GM04504 (cell line): ENCODE measurements at places on chromosomes 3 and 15.

- no peak for DNase-seq
Measured at GRCh38 chr15:71780115-71780976, 30.0 kb upstream of the NR2E3 start.

DNA sequence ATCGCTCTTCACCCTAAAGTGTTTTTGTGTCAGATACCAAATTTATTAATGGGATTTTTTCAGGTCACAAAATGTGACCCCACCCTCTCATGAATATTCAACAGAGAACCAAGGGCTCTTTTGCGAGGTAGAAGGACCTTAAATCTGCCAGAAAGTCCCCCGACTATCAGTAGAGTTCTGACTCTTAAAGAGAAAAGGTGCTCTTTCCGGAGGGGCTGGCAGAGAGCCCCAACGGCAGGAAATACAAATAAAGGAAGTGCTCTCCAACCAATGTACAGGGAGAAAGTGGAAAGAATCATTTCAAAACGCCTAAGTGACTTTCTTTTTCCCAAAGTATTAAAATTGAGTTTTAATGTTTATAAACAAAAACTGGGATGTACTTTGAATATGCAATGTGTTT, 517.2 kb downstream of the FOXP1 start:
- no peak for DNase-seq

GRCh38 chr15:57931570-57931969, 133.9 kb downstream of the ALDH1A2 start:
- no peak for DNase-seq

GRCh38 chr3:149970716-149971402, at the start of gene PFN2:
TSS of gene PFN2 (minus strand) at chr3:149970895. CDS start at chr3:149970856, 39 bp downstream.
- peak; percentile 53 for DNase-seq

DNA sequence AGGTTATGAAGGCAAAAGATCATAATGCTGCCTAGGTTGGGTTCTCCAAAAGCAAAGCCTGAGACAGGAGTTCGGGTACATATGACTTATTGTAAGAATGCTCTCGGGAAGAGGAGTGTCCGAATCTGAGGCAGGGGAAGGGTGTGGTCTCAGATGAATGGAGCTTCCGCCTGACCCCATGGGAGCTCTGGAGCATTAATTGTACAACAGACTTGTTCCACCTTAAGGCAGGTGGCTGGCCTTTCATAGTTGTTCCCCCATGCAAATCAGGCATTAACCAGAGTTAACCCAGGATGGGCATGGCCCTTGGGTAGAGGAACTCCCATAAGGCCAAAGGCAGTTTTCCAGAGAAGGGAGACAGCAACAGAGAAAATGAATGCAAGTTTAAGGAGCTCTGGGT, 170.6 kb downstream of the MYRIP start:
- DNase-seq = no peak

GRCh38 chr3:142818651-142819050, 70.2 kb downstream of the PCOLCE2 start:
- DNase-seq = no peak

DNA sequence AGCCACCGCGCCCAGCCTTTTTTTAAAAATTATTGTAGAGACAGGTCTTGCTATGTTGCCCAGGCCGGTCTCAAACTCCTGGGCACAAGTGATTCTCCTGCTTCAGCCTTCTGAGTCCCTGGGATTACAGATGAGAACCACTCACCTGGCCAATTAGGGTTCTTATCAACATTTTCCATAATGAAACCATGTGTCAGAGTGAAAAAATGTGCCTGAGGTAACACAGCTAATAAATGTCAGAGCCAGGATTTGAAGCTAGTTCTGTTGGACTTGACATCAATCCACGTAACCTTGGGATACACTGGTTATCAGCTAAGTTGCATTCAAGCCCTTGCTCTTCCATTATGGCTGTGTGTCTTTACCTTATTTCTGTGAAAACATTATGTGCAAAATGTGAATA, 29.1 kb downstream of the CHST14 start:
- no peak for DNase-seq

GRCh38 chr3:25652921-25653320, 11.8 kb downstream of the TOP2B start:
- no peak for DNase-seq

DNA sequence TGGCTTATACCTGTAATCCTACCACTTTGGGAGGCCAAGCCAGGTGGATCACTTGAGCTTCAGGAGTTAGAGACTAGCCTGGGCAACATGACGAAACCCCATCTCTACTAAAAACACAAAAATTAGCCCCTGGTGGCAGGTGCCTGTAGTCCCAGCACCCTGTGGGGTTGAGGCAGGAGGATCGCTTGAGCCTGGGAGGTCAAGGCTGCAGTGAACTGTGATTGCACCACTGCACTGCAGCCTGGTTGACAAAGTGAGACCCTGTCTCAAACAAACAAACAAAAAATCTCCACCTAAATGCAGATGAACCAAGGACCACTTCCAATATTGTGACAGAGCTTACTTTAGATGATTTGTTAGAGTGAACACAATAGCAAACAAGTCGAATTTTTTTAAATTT, 53.7 kb downstream of the TP53BP1 start:
- no peak for DNase-seq

DNA sequence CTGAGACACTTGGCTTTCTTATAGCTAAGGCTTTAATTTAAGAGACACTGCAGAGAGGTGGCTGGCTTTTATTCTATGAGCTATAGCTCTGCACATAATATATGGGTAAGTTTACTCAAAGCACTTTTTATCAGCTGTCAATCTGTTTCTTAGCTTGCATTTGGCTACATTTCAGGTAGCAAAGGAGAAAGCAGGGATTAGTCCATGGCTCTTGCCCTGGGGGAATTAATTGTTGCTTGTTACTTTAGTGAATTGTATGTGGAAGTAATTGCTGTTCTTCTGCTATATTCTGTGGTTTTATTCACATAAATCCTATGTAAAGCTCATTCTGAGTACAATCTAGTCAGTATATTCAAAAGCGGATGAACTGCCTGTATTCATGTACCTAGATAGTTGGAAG, 14.4 kb upstream of the CCDC39 start:
- no peak for DNase-seq

- no peak for DNase-seq
Measured at GRCh38 chr3:118833075-118833474, 201.6 kb downstream of the IGSF11 start.

DNA sequence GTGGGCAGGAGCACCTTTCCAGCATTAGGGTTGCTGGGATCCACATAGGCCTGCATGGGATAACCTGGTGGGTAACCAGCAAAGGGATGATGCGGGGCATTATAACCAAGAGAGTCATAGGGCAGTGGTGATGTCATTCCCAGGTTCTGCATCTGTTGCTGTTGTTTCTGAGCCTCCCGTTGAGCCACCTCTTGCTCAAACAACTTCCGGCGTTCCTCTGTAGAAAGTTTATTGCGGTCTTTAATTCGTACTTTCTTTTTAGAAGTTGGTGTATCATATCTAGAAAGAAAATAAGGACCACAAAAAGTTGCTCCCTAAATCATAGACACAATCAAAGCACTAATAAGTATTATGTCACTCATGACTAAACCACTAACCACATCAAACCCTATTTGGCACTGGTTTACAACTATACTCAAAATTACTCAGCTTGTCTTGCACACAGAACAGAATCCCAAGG, 77.8 kb downstream of the NBEAL2 start:
- peak; percentile 24 for DNase-seq

- peak; percentile 78 for DNase-seq
Measured at GRCh38 chr3:30286007-30286669, 320.3 kb upstream of the TGFBR2 start.

GRCh38 chr15:93612953-93613352, 523.9 kb upstream of the RGMA start:
- DNase-seq = no peak

DNA sequence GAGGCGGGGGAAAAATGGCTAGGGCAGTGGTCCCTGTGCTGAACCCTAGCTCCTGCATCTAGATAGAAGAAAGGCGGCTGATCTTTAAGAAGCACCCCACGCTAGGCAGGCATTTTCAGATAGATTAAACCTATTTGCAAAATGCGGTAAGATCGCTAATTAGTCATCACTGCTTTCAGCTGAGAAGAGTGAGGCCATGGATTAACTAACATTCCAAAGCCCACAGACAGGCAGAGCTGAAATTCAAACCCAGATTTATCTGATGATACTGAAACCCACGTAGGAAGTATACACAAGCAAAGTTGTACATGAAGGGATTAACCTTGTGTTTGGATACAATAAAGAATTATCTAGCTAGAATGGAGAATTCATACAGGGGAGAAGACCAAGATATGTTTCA, 4.8 kb downstream of the ADPGK start:
- no peak for DNase-seq

GRCh38 chr15:69304182-69304545, 5.5 kb downstream of the PAQR5 start:
- peak; percentile 83 for DNase-seq

DNA sequence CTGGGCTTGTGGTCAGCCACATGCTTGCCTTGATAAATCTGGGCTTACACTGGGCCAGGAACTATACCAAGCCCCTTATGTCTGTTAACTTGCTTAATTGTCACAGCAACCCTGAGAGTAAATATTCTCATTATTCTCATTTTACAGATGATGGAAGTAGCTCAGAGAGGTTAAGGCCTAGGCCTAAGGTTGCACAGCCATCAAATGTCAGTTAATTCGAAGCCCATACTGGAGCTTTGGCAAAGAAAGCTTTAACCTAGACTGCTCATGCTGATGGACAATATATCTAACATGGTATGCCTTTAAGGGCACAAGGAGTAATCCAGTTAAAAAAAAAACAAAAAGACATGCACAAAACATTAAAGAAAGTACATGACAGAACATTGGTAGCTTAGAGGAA, 220.1 kb downstream of the FEZF2 start:
- DNase-seq = no peak

GRCh38 chr3:115651599-115651998, 28.3 kb downstream of the GAP43 start:
- DNase-seq = no peak

DNA sequence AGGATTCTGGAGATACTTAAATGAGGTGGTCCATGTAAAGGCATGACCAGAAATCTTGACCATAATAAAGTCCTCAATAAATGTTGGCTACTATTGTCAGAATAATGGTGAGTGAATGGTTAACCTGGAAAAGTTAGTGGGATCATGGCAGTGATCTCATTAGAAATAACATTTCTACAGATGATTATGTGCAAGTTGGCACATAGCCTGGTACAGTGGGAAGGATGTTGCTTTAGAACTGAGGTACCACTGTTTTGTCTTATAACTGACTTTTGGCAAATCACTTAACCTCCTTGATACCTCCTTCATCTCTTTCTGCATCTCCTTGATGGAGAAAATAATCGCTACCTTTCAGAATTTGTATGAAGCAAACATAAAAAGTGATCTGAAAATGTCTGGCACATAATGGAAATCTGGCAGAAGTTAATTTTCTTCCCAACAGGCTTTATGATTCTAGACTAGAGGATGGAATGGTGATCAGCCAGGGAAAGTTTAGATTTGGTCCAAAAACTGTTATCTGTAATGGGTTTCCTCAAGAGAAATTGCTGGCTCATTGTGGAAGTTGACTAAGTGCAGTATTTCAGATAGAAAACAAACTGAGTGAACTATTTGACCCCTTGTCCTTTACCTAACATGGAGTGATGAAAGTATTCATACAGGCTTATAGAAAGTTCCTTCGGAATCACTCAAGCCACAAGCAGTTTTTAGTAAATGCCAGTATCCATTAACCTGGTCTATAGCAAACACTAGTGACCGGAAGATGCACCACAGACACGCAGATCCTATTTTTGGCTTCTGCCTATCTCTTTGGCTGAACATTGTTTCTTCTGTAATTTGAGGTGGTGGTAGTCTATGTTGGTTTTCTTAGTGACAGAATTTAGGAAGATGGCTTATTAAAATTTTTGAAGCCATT, 449.6 kb upstream of the TGFBR2 start:
- DNase-seq = no peak

DNA sequence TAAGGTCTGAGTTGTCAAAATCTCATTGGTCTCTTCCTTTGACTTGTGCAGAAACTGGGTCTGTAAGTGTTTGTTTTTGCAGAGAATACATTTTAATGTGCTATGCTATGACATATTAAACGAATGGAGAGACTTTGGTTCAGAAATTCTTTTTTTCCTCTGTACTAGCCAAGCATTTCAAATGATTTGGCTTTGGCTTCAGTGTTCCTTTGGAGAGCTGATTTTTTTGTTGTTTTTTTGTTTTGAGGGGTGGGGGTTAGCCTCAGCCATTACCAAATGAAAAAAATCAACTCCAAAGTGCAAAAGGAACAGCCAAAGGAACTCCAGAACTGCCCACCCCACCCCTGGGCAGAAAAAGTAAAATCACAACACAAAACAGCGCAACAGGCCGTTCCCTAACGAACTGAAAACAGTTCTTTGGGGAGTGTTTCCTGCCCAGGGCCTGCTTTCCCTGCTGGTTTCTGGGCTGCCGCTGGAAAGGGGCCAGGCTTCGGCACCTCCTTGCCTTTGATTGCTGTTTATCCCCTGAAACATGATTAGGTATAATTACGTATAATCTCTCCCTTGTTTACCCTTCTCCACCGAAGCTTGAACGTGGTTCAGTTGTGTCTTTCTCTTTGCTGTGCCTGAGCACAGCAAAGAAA, 57.6 kb upstream of the NEO1 start:
- DNase-seq = no peak

GRCh38 chr3:105915524-105915923, 46.7 kb upstream of the CBLB start:
- no peak for DNase-seq

DNA sequence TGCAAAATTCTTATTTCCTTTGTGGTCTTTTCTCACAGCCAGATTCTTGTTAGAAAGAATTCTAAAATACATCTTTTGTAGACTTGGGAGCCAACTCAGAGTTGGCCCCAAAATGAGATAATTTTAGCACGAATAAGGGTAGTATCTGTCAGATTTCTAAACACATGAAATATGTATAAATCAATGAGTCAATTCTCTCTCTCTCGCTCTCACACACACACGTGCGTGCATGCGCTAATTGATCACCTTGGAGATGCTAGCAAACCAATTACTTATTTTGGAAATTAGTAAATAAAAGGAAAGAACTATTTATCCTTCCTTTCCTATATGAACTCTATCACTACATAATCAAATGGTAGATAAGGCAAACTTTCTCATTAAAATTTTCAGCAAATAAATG, 32.9 kb upstream of the PIK3R4 start:
- DNase-seq = no peak
